Activated CD8-positive, alpha-beta memory T cell treated with anti-CD3 and anti-CD28 coated beads for 48 hours (primary cell): ENCODE measurements at places on chromosomes 6 and 20.

- DNase-seq, result peak; percentile 43
These were observed 109.5 kb upstream of the CLDN20 start for GRCh38 chr6:155154158-155154830.

- DNase-seq, result no peak
These were observed 23.5 kb downstream of the UQCC2 start for GRCh38 chr6:33688006-33688405.

- DNase-seq, result no peak
These were observed 119.0 kb downstream of the ALDH8A1 start for GRCh38 chr6:134830940-134831339.

DNA sequence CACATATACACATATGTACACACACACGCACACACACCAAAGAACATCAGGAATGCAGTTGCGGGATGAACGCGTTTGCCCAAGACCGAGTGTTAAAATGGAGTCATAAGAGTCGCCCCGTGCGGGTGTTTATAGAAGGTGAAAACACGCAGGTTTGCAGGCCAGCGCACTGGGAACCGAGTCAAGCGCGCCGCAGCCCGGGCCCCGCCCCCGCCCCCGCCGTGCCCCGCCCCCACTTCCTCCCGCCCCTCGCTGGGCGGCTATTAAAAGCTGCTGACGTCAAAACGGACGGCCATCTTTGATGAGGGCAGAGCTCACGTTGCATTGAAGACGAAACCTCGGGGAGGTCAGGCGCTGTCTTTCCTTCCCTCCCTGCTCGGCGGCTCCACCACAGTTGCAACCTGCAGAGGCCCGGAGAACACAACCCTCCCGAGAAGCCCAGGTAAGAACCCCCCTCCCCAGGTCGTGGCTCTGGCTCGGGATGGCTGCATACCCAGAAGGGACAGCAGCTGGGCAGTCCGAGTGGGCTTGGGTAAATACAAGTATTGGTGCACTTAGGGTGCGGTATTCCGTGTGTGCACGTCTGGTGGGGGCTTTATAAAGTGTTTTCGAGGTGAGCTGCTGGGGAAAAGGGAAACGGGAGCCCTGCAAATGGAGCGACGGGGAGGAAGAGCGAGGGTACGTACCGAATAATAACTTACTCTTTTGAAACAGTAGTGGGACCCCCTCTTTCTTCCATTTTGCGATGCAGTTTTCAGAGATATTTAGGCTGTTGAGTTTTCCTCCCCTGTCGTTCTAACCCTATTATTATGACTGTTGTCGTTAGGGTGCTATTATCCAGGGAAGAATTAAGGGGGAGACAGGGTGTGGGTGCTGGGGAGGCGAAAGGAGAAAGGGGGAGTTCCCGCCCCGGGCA is at the start of gene SNAP25:
SNAP25 (plus strand) TSS at position 295 of the 916 bp plus-strand sequence. CDS start 56,662 bp downstream, outside the sequence.
- DNase-seq, result peak; percentile 27

- DNase-seq, result peak; percentile 36
These were observed 27.0 kb downstream of the HECA start for GRCh38 chr6:139161817-139162284.

- DNase-seq, result no peak
These were observed 439.4 kb upstream of the ARID1B start for GRCh38 chr6:156337801-156338200.

DNA sequence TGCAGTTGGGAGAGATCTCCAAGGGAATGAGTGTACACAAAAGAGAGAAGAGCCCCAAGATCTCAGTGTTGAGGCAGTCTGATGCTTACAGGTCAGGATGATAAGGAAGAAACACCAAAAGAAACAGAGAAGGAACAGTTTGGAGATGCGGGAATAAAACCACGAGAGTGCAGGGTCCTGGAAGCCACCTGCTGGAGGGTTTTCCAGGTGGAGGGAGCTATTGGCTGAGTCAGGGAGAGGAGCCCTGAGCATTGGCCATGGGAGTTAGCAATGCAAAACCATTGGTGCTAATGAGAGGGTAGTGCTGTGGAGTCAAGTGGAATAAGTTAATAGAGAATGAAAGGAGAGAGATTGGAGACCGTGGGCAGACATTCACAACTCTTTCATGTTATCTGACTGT is 39.2 kb upstream of the RIN2 start:
- no peak for DNase-seq

- no peak for DNase-seq
These were observed 177.4 kb upstream of the QKI start for GRCh38 chr6:163237110-163237509.

- DNase-seq, result no peak
These were observed 99.9 kb upstream of the RIN2 start for GRCh38 chr20:19658137-19658536.

DNA sequence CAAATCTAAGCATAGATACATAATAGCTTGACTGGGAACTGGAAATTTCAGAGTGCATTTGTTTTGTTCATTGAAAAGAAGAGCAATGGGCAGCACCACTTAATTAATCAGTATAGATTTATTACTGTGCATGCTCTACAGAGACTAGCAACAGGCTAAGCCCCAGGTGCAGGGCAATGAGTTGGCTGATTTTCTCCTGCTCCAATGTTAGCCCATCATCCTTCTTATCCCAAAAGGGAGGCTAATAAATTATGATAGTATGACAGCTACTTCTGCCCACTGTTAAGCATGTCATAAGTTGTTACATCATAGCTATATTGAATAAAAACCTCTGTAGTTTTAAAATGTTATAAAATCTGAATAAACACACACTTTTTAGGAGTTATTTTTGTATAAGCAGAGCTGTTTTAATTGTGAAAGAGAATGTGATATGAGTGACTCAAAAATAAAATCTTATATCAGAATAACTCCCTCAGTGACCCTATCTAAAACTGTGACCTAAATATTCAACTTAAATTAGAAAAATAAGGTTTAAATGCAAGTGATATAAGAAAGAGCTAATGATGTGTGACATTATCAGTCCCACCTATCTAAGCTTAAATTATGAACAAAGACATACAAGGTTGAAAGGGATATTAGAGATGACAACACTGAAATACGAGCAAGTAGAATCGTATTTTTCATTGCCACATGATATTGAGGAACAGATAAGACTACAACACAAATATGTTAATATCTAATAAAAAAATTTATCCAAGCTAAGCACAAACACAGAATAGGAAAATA is 967.3 kb upstream of the ADGRB3 start:
- no peak for DNase-seq

GRCh38 chr20:1265226-1265915 is 723 bp upstream of the SNPH start:
- no peak for DNase-seq

DNA sequence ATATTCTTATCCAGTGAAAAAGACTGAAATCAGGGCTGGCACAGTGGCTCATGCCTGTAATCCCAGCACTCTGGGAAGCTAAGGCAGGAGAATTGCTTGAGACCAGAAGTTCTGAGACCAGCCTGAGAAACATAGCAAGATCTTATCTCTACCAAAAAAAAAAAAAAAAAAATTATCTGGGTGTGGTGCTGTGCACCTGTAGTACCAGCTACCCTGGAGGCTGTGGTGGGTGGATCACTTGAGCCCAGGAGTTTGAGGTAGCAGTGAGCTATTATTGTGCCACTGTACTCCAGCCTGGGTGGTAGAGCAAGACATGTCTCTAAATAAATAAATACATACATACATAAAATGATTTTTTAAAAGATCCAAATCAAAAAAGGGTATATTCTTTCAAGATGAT is 6.3 kb downstream of the CALHM6 start:
- no peak for DNase-seq

DNA sequence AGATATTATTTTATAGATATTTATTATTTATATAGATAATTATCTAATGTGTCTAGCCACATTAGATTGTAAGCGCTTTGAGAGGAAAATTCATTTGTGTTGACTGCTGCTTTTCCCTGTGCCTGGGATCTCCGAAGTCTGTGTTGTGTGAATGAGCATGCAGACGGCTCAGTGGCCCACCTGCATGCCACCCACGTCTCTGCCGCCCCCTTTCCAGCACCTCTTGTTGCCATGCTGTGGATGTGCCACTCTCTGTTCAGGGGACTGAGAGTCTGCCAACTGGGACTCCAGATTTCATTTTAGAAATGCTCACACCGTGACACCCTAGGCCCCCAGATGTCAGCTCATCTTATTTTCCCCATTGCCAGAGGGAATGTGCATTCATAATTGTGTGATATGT is 139.7 kb downstream of the JARID2 start:
- no peak for DNase-seq

DNA sequence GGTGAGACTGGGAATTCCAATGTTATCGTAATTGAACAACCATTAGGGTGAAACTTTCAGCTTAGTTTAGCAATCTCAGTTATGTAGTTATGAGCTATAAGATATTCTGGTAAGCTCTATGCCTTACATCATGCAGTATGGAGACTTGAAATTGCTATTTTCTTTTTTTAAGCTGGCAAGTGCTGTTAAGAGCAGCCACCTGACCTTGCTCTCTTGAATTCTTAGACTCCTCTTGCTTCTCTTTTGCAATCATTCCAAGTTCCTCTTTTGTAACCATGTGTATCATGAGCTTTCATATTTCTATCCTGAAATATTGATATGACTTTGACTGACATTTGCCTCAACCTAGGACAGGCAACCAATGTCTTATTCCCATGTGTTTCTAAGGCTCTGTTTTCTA is 446.3 kb upstream of the SLC35B3 start:
- no peak for DNase-seq

- DNase-seq, result no peak
These were observed 98.4 kb upstream of the DUSP22 start for GRCh38 chr6:193773-194310.

GRCh38 chr6:107062691-107063090 is 34.7 kb downstream of the MTRES1 start:
- DNase-seq, result no peak

DNA sequence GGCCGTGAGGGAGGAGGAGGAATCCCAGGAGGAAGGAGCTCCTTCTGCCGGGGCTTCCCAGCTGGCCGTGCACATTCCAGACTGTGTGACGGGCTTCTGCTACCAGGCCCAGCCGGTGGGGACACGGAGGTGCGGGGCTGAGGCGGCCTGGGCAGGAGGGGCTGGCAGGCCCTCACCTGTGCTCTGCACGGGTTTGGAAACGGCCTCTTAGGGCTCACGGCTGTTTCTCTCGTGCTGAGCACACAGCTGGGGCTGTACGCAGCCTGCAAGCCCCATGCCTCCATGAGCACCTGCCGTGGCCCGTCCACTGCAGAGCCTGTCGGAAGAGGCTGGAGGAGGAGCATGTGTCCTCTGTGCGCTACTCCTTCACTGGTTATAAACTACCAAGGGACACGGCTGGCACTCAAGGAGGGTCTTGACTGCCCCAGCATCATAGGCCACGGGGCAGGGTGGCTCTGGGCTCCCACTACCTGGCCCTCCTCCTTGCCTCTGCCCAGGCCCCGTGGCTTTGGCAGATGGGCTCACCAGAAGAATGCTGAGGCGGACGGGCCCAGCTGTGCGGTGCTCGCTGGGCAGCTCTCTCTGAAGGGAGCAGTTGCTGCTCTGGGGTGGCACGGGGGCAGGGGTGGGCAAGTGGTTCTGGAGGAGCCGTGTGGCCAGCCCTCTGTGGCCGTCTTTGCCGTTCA is 15.8 kb downstream of the NPEPL1 start:
- no peak for DNase-seq

GRCh38 chr6:118953391-118953790 is 18.4 kb upstream of the MCM9 start:
- DNase-seq, result no peak

DNA sequence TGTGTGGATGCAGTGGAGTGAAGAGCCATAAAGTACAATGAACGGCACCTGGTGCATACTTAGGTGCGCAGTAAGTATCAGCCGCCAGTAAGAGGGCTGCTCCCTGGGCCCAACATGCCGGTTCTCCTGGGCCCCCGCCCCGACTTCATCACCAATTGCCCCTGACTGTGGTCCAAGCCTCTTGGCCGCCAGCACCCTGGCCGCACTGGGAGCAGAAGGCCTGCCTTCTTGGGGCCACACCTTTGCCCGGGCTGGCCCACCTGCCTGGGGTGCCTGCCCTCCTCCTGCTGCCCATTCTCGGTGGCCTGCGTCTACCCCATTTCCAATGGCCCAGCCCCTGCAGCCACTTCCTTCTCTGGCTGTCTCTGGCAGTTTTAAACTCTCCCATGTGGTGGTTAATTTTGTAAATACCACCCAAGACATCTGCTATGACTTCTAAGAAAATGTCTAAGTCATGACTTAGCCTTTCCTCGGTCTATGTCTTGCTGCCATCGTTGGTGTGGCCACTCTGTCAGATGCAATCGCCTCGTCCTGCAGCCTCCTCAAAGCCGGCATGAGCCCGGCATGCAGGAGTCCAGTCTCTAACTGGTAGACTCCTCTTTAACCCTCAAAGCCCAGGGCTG is 36.8 kb downstream of the PMEPA1 start:
- DNase-seq, result no peak

DNA sequence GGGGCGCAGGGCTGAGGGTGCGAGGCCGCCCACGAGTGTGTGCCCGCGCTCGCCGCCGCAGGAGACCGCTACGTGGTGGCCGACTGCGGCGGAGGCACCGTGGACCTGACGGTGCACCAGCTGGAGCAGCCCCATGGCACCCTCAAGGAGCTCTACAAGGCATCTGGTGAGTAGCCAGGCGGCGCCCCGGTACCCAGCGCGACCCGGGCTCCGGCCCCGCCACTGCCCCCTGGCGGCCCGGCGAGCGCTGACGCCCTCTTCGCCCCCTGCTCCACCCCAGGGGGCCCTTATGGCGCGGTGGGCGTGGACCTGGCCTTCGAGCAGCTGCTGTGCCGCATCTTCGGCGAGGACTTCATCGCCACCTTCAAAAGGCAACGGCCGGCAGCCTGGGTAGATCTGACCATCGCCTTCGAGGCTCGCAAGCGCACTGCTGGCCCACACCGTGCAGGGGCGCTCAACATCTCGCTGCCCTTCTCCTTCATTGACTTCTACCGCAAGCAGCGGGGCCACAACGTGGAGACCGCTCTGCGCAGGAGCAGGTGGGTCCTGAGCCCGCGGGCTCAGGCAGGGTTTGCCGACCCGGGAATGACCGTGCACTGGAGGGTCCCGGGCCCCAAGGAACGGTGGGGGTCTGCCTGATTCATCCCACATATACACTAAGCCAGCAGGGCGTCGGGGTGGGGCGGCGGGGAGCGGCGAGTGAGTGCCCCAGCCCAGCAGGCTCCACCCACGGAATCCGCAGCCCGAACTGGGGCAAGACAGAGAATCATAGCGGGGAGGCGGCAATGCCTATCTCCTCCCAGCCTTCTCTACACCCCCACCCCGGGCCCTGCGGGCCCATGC is 17.4 kb downstream of the HSPA12B start:
- no peak for DNase-seq

- DNase-seq, result no peak
These were observed 86.0 kb downstream of the CBLN4 start for GRCh38 chr20:55919319-55919718.

DNA sequence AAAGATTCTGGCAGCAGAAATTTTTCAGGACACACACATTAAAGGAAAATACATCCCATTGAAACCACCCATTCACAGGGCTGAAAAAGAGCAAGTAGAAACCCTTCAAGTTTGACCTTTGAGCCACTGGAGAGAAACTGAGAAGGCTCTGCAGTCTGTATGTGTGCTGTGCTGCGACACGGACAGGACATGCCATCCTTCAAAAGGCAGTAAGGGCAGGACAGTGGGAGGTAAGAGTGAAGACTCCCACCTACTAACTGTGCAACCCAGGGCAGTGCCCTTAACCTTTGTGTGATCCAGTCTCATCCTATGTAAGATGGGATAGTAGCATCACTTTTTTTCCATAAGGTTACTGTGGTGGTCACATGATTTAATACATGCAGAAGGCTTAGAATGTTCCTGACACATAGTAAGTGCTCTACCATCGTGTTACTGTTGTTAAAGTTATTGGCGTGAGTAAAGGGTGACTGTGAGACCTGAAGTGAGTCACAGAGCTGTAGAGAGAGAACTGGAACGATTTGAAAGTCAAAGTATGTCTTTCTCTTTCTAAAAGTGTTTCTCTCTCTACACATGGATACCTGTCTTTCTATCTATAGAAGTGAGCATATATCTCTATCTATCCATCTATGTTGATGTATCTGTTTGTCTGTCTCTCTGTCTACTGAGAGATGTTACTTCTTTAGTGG is 153.7 kb upstream of the OLIG3 start:
- no peak for DNase-seq
